GM13976 (cell line): ENCODE measurements at places on chromosomes 16 and 17.
A peak's percentile ranks its signal among the peaks of the same experiment; 100 is the strongest.

GRCh38 chr16:4075534-4075933 lies 40.7 kb downstream of the ADCY9 start:
- DNase-seq = no peak

DNA sequence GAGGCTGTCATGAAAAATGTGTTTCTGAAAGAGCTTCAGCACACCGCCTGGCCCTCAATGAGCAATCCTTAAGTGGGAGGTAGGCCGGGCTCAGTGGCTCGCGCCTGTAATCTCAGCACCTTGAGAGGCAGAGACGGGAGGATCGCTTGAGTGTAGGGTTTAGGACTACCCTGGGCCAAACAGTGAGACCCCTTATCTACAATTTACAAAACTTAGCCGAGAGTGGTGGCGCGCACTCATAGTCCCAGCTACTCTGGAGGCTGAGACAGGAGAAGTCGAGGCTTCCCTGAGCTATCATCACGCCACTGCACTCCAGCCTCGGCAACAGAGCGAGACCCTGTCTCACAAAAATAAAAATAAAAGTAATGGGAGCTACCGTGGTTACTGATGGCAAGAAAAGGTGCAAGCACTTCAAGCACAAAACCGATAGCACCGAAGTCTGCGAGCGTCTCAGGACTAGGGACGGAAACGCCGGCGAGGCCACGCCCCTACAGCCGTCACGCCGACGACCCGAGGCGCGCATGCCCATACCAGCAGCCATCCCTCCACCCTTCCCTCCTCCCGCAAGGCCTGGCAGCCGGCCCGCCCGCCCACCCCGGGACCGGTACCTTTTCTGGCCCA lies 607 bp downstream of the THUMPD1 start:
- peak; percentile 91 for DNase-seq

GRCh38 chr17:28983286-28984230 lies 22.3 kb downstream of the SEZ6 start:
- no peak for DNase-seq

GRCh38 chr16:70653809-70654771 lies 7.7 kb downstream of the IL34 start:
- DNase-seq = peak; percentile 83

DNA sequence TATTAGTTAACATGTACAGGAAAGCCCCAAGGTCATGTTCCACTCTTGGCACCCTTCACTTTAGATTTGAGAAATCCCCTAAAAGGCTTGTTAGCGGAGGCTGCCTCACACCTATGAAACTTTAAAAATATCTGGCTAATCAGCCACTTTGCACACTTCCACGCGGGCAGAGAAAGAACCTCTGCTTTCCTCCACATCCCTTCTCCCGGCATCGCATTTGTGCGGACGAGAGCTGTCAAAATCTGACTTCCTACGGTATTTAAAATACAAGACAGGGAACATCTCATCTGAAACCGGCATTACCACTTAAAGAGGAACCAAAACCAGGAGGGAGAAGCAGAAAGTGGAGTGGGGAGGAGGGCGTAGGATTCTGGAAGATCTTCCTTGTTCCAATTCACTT lies 422.3 kb downstream of the TMEM114 start:
- no peak for DNase-seq

GRCh38 chr17:45077643-45078042 lies 16.5 kb downstream of the NMT1 start:
- DNase-seq = peak; percentile 68

- no peak for DNase-seq
Observed at GRCh38 chr16:86577314-86577971, 906 bp upstream of the FOXL1 start.

- peak; percentile 68 for DNase-seq
Observed at GRCh38 chr16:83899272-83899897, 470 bp downstream of the MLYCD start.

DNA sequence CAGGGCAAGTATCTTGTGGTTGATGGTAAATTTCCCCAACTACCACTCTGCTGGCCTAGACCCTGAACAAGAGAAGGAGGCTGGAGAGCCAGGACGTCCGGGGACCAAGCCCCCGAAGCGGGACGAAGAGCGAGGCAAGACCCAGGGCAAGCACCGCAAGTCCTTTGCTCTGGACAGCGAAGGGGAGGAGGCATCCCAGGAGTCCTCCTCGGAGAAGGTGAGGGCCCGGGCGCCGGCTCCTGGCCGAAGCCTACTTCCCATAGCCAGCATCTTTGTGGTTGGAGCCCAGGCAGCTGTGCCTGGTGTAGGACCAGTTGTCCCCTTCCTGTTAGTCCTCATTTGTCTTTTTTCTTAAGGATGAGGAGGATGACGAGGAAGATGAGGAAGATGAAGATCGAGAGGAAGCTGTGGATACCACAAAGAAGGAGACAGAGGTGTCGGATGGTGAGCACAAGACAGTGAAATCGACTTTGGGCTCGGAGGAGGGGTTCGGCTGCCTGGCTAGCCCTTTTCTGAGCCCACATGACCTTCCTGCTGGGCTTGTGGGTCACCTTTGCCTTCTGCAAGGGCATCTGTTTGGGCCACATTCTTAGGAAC lies 11.8 kb downstream of the SETD1A start:
- no peak for DNase-seq

- DNase-seq = no peak
Observed at GRCh38 chr17:2421315-2422147, 20.7 kb upstream of the MNT start.

DNA sequence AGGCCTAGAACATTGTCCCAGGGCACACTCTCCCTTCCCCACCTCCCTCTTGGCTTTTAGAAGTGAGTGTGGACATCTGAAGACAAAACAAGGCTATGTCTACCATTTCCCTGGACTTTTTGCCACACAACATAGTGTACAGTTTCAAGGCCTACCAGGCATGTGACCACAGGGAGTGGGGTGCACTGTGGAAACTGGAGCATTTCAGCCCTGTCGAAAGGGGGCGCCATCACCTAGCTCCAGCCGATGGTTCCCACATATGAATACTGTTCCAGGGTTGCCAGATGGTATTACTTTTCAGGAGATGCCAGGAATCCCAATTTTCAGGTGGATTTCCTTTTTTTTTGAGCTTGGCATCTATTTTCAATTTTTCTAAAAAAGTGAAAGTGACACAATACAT lies 140.7 kb downstream of the KATNIP start:
- DNase-seq = peak; percentile 50

DNA sequence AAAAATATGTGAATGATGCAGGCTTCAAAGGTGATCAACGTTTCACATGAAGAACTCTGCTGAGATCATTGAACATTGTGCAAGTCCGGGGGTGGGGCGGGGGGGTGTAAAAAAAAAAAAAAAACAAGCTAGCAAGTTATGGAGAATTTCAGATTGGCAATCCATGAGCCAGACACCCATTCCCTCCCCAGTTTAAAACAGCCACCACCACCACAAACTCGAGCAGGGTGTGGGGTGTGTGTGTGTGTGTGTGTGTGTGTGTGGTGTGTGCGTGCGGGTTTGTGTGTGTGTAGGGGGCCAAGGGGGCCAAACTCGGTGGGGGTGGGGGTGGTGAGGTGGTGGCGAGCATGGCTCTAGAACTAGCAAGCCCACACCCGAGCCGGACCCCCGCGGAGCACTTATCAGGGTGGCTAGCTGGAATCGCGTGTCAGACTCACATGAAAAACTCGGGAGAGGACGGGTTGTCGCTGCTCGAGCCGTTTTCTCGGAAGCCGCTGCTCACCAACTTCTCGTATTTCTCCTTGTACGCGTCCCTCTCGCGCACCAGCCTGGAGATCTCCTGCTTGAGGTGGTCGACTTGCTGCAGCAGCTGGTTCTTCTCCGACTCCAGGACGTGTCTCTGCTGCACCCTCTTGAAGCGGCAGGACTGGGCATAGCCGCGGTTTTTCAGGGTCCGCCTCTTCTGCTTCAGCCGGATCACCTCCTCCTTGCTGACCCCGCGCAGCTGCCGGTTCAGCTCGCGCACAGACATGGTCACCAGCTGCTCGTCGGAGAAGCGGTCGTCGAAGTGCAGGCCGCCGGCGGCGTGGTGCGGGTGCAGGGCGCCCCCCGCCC lies 2.0 kb downstream of the MAF start:
- peak; percentile 34 for DNase-seq

DNA sequence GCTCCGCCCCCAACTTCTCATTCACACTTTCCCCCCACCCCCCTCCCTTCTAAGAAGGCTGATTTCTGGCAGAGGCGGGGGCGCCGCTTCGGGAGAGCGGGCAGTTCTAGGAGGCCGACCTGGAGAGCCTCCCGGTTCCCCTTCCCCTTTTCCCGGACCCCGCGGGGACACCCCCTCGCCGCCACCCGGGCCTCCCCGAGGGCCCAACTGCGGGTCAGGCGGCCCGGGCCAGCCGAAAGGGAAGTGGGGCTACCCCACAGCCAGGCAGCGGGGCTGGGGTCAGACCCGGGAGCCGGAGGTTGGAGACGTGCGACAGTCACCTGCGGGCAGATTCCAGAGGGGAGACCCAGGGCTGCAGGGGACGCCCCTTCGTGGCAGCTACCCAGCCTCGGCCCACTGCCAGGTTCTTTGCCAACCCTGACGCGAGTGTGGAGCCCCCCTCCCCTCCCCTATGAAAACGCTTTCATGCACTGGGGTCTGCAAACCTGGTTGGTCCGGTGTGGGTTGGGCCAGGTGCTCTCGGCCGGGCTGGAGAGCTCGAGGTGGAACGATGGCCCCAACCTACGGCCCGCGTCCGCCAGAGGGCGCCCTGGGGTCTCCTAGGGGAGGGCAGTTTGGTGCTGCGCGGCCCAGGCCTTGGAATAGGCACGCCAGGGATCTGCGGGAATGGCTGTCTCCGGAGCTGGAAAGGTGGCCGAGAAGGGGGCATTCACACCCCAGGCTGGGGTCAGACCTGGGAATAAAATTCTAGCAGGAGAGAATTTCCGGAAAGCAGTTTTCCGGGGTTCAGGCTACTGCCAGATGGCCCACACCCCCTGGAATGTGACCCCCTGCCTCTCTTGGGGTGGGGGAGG lies 721 bp upstream of the SOCS3 start:
- DNase-seq = peak; percentile 93

GRCh38 chr16:17018585-17018939 lies 452.2 kb downstream of the XYLT1 start:
- DNase-seq = no peak

DNA sequence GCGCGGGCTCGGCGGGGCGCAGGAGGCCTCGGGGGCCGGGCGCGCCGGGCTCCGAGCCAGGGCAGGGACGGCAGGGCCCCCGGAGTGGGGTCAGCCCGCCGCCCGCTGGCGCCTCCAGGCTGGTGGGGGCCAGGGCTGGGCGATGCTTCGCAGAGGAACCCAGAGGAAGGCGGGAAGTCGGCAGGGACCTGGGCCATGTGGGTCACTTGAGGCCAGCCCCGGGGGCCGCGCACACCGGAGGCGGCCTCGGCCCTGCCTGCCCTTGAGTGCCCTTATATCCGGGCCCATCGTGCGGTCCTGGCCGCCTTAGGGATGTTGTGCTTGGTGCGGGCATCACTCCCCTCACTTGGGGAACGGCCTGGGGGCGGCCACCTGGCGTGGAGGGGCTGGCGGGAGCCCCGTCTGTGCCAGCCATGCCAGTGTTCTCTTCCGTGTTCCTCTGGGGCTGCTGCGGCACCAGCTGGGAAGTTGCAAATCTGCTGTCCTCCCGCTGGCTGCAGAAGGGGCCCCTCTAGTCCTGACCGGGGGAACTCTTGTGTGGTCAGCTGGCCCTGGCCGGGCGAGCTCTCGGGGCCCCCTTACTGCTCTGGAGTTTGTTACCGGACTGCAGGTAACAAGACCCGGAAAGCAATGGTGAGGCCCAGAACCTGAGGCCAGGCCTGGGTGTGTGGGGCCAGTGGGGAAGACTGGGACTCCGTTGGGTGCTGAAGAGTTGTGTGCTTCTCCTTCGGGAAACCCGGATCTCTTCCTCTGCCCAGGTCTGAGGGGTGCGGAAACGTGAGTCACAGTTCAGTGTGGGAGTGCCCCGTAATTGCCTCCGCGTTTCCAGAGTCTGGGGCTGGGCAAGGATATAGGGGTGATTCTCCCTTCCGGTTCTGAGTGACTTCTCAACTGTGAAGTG lies 849 bp downstream of the CAPN15 start:
- DNase-seq = no peak

GRCh38 chr16:59047114-59047513 lies 313.0 kb upstream of the GOT2 start:
- no peak for DNase-seq

GRCh38 chr16:77657016-77657415 lies 65.3 kb upstream of the NUDT7 start:
- no peak for DNase-seq

DNA sequence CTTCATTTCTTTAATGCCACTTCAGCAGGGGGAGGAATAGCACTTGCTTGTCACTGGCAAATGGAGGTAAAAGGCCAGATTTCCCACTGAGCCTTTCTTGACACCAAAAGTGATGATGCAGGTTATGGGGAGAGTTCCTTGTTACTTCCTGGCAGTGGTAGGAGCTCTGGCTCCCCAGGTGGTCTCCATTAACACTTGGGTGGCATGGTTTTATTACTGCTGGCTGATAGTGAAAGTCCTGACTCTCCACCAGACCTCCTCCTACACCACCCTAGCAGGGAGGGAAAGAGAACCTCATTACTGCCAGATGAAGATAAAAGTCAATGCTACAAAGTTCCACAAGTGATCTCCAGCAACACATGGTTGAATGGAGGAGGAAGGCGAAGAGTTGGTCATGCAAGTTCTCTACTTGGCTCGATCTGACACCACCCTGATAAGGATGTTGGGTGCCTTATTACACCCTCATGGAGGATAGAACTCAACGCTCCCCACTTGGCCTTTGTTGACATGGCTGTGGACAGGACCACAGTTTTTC lies 152.7 kb upstream of the GNAO1 start:
- DNase-seq = no peak

DNA sequence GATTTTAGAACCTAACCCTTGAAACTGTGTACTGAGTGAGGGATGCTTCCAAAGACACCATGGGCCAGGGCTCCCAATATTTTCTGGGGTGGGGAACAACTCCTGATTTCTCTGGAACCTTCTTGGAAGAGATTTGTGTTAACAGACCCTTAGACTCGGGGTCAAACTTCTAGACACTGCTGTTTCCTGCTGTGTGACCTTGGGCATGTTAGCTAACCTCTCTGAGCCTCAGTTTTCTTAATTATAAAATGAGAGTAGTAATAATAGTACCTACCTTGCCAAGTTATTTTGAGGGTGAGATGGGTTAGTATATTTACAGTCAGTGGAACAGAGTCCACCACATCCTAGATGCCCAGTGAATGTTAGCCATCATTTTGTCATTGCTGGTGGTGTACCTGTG lies 18.8 kb downstream of the POLR3E start:
- no peak for DNase-seq

- no peak for DNase-seq
Observed at GRCh38 chr16:63938661-63939060, 1183.2 kb downstream of the CDH11 start.

GRCh38 chr16:87236516-87237115 lies 80.6 kb downstream of the C16orf95 start:
- no peak for DNase-seq

- DNase-seq = no peak
Observed at GRCh38 chr16:85514295-85514597, 98.9 kb upstream of the GSE1 start.

DNA sequence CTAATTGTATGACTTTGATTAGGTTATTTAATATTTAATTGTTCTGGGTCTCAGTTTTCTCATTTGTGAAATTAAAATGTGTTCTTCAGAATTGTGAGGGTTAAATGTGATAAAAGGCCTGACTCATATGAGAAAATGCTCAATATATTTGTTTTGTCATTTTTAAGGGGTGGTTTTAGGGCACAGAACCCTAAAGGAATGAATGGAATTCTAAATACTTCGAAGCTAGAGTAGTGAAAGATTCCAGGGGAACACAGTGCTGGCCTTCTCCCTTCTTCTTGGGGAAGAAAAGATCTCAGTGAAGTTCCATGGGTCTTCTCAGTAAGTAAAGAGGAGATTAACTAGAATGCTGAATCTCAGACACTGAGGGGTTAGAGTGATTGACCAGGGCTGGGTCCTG lies 3.9 kb upstream of the SMPD3 start:
- DNase-seq = no peak

- no peak for DNase-seq
Observed at GRCh38 chr16:28308794-28309584, 16.7 kb downstream of the SBK1 start.
